ENCODE measurements at places on chromosomes 6 and 20. TPM values are rescaled to one million over a fixed set of nuclear protein-coding genes. Genes with fewer than 3 reads are reported as not detected.

The KCNK16 gene
- not detected for total RNA-seq

The SSR1 gene
- total RNA-seq: 105 TPM

The IBTK gene
- total RNA-seq: 47.4 TPM

The IRAK1BP1 gene
- total RNA-seq: 4.2 TPM

The SYCP2 gene
- 0.36 TPM for total RNA-seq

The LRFN2 gene
- not detected for total RNA-seq

The OXT gene
- not detected for total RNA-seq

The CST5 gene
- not detected for total RNA-seq

The JAG1 gene
- 136 TPM for total RNA-seq

The VWA7 gene
- 0.26 TPM for total RNA-seq

The CYP24A1 gene
- 0.26 TPM for total RNA-seq

The MYLK2 gene
- total RNA-seq: 0.07 TPM

The STK38 gene
- total RNA-seq: 23.7 TPM

The ENPP5 gene
- total RNA-seq: 3.6 TPM

The ATP6V1G2 gene
- total RNA-seq: 4.3 TPM

The GGTLC1 gene
- total RNA-seq: not detected

The TRIM40 gene
- total RNA-seq: not detected

The GRM4 gene
- total RNA-seq: 0.13 TPM

The DEF6 gene
- total RNA-seq: 0.59 TPM

The PEX6 gene
- 61.3 TPM for total RNA-seq

The RIPOR2 gene
- 2.9 TPM for total RNA-seq

The PHACTR1 gene
- 1.6 TPM for total RNA-seq

The MYO6 gene
- 21.2 TPM for total RNA-seq

The PCSK2 gene
- total RNA-seq: not detected

The PSMB8 gene
- 33.5 TPM for total RNA-seq

The SNRNP48 gene
- 13.4 TPM for total RNA-seq

The TOMM6 gene
- total RNA-seq: 36.9 TPM

The EYA2 gene
- 0.03 TPM for total RNA-seq

The LKAAEAR1 gene
- not detected for total RNA-seq

The TRIM31 gene
- total RNA-seq: not detected

The MATN4 gene
- total RNA-seq: not detected

The NMBR gene
- 0.07 TPM for total RNA-seq

The TAB2 gene
- total RNA-seq: 27.4 TPM

The GINS1 gene
- 4.5 TPM for total RNA-seq

The HIVEP2 gene
- 30.9 TPM for total RNA-seq

Measured in smooth muscle cell of the pulmonary artery (primary cell).